ENCODE measurements at places on chromosomes 1 and 21. TPM values are rescaled to one million over a fixed set of nuclear protein-coding genes. Genes with fewer than 3 reads are reported as not detected.

The RHD gene
- polyA plus RNA-seq, result 0.10 TPM

The NPR1 gene
- polyA plus RNA-seq, result 0.12 TPM

The CFHR5 gene
- polyA plus RNA-seq, result not detected

The BTBD19 gene
- 0.18 TPM for polyA plus RNA-seq

The MATN1 gene
- polyA plus RNA-seq, result 0.57 TPM

The VASH2 gene
- polyA plus RNA-seq, result 17.5 TPM

DNA sequence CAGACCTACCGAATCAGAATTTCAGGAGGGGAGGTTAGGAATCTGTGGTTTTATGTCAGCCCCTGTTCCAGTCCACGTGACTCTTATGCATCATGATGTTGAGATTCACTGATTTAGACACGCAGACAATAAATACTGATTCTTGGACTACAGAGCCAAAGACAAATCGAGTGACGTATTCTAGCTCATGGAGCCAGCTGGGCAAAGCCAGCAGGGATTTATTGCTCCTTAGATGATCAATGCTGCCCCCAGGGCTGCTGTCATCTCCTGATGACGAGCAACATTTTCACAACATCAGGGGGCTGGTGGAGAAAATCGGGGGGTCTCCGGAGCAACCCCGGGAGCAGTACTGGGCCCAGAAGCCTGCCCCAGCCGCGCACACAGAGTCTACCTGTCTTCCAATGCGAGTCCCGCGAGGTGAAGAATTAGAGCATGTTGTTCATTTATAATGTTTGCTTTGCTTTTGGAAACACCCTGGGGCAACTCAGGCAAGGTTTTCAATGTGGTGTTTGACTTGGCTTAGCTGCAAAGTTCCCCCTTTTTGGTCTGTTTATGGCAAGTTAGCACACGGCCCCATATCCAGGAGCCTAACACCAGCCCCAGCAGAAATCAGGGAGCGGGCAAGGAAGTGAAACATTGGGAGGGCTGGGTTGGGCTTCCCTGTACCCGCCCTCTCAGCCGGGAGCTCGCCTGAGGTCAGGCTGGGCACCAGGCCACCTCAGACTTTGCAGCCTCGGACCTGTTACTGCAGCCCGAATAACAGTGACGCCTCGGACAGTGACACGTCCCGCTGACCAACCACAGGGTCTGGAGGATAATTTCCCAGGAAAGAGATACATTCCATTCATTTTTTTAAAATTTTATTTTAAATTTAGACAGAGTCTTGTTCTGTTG lies 19.9 kb upstream of the CLDN14 start:
- DNase-seq, result no peak

DNA sequence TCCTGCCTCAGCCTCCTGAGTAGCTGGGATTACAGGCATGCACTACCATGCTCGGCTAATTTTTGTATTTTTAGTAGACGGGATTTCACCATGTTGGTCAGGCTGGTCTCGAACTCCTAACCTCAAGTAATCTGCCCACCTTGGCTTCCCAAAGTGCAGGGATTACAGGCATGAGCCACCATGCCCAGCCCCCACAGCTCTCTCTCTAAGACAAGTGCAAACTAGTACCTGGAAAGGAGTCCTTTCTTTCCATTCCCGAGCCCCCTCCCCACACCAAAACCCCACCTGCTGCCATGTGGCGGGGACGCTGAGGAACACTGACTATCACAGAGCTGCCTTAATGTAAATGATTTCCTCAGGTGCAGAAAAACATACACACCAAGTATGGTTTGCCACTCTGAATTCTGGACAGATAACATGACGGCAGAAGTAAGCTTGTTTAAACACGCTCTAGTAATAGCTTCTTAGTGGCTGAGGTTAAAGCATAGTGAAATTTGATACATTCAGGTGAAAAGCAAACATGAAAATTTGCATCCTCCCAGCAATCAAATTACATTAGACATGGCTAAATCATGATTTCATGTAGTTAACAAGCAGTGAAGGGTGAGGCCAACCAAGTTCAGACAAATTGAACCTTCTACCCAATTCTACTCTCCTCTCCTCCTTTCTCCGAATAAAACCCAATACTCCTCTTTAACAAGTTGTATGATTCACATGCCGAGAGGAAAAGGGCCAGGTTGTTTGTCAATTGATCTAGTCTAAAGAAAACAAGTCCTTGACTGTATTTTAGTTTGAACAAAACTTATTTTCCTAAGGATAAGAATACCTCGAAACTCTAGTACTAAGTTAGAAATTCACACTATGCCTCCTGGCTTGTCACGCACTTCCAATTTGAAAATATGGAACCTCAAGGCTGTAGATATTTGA lies 19.8 kb downstream of the ERRFI1 start:
- DNase-seq, result no peak

DNA sequence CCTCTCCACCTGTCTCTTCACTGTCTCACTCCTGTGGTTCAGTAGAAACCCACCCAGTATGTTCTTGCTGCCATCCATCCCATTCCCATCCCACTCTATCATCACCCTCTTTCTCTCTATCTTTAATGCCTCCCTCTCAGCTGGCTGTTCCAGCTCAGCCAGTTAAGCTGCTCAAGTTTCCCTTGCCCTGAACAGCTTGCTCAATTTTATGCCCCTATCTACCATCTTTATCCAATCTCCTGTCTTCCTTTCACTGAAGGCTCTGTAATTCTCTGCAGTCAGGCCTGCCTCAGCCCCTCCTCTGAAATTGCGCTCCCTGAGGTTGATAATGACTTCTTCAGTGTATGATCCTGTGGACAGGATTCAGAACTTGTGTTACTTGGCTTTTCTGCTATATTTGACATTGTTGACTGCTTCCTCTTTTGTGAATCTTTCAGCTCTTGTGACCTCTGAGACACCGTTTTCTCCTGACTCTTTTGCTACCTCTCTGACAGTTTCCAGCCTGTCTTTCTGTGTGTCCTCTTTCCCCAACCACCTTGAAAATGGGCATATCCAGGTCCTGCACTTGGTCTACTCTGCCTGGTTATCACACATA lies 13.9 kb upstream of the BCAR3 start:
- no peak for DNase-seq

- DNase-seq, result no peak
Observed at GRCh38 chr1:180155182-180155682, 563 bp downstream of the QSOX1 start.

GRCh38 chr1:115136106-115136505 lies 46.8 kb upstream of the TSPAN2 start:
- no peak for DNase-seq

GRCh38 chr1:76657623-76658022 lies 209.7 kb upstream of the ST6GALNAC5 start:
- no peak for DNase-seq

DNA sequence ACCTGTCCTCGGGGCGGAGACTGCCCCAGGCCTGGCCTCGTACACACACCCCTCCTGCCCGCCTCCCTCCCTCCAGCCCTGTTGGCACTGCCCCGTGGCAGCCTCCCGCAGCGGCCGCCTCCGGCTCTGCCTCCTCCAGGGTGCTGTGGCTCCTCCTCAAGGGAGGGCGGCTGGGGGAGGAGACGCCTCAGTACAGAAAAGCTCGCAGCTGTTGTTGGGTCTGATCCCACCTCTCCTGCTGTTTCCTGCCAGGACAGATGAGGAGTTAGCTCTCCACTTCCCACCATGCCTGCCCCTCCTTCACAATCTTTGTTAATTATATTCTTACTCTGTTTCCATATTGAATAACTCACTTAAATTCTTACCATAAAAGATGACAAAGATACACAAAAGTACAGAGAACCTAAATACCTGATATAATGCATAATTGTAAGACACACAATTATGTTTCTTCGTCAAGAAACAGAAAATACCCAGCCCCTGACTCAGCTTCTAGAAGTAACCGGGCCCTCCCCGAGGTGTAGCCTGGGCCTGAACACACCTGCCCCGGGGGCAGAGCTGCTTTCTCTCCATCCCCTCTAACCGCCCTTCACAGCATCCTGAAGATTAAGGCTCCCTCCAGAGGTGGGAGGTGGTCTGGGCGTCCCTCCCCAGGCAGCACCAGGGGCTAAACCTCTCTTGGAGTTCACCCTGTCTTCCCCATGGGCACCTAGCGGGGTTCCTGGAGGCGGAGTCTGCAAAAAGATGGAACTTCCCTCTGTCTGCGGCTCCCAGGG lies 30.6 kb upstream of the COL6A1 start:
- DNase-seq, result no peak

DNA sequence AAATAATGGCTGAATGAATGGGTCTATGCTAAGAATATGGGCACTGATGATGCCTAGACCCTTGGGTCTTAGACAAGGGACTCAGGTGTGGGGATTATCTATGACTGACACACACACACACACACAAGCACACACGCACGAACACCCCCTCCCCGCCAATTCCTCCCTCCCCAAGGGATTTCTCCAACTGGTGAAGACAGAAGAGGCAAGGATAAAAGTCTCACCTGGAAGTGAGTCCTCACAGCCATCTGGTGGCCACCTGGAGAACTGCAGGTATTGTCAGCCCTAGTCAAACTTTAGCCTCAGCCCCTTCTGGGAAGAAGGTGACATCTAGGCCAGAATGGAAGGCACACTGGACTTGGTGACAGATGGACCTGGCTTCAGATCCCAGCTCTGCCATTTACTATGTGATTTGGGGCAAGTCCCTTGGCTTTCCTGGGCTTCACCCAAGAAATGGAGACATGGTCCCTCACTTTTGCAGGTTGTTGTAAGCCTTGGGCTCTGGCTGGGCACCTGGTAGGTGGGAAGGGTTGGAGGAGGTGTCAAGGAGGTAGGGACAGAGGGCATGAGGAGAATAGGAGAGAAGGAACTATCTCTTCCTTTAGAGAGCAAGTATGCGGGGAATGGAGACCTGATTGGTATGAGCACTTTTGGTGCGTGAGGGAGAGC lies 4.0 kb upstream of the GPR3 start:
- no peak for DNase-seq

DNA sequence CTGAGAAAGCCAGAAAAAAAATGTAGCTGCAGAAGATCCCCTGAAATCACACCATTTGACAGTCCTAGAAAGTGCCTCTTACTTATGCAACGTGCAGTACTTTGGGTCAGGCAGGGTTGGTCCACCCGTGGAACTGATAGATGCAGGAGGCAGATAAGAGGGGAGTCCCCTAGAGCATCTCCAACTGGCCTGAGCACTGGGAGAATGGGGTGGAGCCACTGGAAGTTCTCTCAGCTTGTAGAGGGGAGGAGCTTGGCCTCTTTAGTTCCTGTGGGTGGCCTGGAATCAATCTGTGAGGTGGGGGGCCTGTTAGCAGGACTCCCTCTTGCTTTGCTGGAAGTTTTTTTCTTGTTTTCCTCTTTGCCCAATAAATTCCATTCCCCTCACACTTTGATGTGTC lies 335.7 kb upstream of the NCAM2 start:
- no peak for DNase-seq

DNA sequence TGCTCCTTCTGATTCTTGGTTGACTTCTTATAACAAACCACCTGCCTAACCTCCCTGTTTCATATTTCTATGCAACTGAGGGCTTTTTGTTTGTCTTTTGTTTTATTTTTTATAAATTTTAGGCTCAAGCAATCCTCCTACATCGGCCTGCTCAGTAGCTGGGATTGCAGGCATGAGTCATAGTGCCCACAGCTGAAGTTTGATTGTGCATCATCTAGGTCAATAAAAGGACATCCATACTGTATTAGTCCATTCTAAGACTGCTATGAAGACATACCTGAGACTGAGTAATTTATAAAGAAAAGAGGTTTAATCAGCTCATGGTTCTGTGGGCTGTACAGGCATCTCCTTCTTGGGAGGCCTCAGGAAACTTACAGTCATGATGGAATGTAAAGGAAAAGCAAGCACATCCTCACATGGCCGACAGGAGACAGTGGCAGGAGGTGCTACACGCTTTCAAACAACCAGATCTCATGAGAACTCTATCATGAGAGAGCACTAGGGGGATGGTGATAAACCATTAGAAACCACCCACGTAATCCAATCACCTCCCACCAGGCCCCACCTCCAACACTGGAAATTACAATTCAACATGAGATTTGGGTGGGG lies 285.0 kb downstream of the SIPA1L2 start:
- DNase-seq, result no peak
